ENCODE measurements at places on chromosomes 13 and 19.
A peak's percentile ranks its signal among the peaks of the same experiment; 100 is the strongest.

GRCh38 chr13:80841414-80841813 lies 500.5 kb upstream of the SPRY2 start:
- no peak for DNase-seq

- no peak for DNase-seq
These were observed 116.3 kb upstream of the SOX1 start for GRCh38 chr13:111950697-111951096.

- no peak for DNase-seq
These were observed 195.7 kb upstream of the IPO5 start for GRCh38 chr13:97757807-97758206.

DNA sequence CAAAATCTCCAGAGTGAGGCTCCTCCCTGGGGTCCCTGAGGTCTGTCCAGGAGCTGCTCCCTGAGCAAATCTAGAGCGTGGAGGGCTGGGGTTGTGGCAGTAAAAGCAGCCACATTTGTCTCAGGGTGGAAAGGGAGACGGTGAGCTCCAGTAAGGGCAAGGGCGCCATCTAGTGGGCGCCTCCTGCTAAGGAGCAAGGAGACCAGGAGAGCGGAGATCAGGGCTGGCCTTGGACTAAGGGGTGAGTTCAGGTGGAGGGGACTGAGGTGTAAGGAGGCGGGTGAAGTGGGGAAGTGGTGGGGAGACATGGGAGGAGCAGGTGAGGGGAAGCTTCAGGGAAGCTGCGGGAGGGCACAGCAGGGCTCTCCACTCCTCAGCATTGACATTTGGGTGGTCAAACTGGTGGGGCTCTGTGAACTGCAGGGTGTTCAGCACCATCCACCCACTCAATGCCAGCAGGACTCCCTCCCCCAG lies 5.3 kb upstream of the CEACAM21 start:
- DNase-seq: peak; percentile 46

GRCh38 chr19:5676772-5677105 lies 3.6 kb downstream of the MICOS13 start:
- no peak for DNase-seq

DNA sequence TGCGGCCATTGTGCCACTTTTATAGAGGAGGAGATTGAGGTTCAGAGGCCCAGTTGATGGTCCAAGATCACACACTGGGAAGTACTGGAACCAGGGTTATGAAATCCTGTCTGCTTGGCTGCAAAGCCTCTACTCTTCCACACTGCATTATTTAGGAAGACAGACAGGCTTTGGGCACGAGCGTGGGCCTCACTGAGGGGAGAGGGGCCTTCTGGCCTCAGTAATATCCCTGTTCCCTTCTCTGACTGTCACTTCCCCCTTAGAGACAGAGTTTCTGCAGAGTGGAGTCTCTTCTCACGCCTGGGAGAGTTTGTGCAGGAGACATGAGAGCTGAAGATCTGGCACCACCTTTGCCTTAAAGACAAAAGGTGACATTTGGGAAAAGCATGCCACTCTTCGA lies 49.0 kb upstream of the PNMA8B start:
- DNase-seq: no peak

DNA sequence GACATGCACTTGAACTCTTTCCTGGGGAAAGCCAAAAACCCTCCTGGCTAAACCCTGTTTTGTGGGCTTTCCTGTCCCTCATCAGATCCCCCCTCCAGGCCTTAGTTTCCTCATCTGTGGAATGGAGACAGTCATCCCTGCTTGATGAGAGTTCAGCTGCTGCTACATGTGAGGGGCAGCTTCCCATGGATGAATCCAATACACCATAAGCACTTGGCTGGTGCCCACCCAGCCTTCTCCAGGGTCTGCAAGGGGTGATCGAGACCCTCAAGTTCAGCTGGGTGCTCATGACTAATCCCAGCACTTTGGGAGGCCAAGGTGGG lies 21.6 kb downstream of the IL12RB1 start:
- no peak for DNase-seq

DNA sequence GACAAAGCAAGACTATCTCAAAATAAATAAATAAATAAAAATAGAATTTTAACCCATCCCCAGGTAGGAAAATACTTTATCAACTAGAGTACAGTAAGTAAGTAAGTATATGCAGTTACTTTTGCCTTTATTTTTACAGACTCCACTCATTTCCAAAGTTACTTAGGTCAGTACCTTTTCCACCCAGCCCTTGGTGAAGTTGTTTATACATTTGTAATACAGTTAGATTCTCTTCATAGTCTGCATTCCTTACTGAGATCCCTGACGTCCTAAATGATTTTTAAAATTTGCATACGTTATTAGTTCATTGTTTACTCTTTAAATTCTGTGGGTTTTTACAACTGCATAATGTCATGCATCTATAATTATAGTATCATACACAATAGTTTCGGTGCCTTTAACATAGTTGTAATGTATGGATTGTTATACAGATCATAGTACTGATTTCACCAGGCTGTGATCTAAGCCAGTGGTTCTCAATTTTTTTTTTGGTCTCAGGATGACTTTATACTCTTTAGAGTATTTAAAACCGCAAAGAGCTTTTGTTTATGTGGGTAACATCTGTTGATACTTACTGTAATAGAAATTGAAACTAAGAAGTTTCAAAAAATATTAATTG lies 10.4 kb downstream of the SETDB2 start:
- DNase-seq: no peak

DNA sequence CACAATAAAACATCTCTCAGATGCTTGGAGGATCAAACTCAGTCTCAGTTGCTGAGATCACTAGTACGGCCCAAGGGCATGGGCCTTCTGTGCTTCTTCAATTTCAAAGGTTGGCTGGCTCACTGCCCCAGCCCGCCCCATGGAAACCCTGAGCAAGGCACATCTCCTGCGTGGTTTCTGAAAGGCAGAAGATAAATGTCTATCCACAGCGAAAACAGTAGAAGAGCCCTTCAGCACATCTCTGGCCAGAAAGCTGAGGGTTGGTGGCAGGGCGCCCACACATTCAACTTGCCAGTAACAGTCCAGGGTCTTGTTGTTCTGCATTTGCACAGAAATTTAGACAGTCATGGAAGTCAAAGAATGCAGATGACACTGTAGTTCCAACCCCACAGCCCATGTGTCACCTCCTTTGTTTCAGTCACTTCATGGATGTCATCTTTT lies 24.0 kb upstream of the KATNAL1 start:
- DNase-seq: no peak

DNA sequence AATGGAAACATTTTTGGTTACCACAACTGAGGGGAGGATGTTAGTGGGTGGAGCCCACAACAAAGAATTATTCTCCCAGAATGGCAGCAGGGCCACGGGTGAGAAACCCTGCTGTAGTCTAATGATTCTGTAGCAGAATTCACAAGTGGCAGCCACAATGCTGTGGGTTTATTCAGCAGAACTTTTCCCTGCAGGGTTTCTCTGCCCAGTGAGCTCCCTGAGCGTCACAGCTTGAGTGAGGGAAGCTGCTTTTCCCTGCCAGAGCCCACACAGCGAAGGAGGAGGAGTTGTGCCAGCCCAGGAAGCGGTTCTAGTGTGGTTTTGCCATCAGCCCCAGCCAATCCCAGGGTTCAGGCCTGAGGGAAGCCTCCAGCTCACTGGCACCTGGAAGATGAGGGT lies 4.4 kb downstream of the ATP12A start:
- DNase-seq: no peak

- no peak for DNase-seq
These were observed 106.5 kb downstream of the POSTN start for GRCh38 chr13:37492075-37492474.

DNA sequence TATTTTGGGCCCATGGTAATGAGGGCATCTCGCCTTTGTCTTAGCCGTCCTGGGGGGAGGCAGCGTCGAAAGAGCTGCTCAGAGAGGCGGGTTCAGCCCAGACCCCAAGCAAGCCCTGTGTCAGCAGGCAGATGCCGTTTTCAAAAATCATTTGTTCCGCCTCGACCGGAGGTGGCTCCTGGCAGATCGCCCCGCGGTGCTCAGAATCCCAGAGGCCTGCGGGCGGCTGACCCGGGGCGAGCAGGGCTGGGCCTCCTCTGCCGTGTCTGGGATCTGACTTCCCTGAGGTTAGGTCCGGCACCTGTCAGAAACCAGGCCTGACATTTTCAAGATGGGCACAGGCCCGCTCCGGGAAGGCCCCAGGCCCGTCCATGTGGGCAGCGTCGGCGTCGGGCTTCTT lies 36.1 kb downstream of the CRTC1 start:
- DNase-seq: no peak

DNA sequence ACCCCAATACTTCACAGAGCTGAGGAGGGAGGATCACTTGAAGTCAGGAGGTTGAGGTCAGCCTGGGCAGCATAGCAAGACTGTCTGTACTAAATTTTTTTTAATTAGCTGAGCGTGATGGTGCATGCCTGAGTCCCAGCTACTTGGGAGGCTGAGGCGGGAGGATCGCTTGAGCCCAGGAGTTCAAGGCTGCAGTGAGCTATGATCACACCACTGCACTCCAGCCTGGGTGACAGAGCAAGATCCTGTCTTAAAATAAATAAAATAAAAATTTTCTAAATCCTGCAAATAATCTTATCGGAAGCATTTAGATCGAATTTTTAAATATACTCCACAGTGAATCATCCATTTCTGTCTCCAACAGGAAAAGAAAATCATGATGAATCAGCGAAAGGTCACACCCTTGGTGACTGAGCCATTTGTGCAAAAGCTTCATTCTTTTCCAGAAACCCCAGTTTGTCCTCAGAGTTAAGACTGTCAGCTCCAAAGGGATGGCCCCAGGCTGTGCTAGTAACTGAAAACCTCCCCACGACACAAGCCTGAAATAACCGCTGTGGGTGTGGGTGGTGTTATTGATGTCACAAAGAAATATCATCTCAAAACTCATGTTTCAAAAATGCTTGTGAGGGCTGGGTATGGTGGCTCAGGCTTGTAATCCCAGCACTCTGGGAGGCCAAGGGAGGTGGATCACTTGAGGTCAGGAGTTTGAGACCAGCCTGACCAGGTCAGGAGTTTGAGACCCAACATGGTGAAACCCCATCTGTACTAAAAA lies 167.6 kb downstream of the PTPRS start:
- DNase-seq: no peak

GRCh38 chr19:17757125-17757524 lies 5.8 kb downstream of the FCHO1 start:
- no peak for DNase-seq

DNA sequence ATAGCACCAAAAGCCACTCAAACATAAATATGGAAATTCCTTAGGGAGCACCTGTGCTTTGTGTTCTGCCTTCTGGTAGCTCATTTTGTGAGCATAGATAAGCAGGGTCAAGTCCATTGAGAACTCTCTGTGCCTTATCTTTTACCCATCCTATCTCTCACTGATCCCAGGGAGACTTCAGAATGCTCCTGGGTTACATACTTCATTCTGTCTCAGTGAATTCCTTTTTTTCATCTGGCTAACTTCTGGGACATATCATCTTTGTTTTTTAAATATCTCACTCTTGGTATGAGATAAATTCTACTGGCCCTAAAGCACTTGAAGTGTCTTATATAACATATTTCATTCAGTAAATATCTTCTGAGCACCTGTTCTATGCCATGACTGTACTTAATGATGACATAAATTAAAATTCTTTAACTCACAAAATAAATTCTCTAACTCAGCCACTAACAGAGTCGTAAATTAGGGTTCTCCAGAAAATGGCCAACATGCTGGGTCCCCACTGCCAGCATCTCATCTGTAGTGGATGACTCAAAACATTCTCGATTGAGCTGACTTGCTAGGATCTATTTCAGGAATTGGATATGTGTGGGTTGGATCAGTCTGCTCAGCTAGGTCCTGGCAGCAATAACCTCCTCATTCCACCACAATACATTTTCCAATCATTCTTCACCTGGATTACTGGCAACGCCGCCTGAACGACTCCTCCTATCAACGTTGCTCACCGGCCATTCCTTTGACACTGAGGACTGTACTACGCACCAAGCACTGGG lies 170.2 kb downstream of the FOXO1 start:
- DNase-seq: no peak

DNA sequence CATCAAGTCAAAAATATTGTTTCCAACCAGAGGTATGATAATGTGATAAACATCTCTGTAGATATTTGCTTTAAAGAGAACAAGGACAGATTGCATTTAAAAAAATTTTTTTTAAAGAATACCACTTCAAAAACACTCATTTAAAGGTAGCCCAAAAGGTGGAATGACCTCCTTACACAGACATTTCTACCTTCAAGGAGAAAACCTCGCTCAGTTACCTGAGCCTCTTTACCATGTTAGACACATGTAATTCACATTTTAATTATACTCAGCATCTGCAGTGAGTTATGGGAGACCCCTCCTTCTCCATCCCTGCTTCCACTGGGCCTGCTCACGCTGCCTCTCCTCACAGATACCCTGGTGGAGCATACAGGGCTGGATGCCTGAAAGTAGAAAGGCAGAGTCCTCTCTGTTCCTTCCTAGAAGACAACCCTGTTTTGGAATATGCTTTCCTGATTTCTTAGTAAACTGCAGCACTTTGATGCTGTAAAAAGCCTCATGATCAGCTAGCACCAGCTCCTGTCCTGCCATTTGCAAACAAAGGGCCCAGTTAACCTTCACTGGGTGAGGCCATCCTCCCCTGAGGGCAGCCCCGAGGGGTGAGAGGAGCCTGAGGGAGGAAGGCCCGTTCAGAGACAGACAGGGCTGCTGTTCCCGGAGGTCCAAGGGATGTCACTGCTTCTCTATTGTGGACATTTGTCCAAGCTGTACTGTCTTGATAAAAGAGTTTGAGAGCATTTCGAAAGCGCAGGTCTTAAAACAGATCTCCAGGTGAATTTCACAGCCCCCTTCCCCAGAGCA lies 117.8 kb downstream of the IRS2 start:
- no peak for DNase-seq

GRCh38 chr13:51305271-51305967 lies 34.1 kb upstream of the SERPINE3 start:
- DNase-seq: no peak

DNA sequence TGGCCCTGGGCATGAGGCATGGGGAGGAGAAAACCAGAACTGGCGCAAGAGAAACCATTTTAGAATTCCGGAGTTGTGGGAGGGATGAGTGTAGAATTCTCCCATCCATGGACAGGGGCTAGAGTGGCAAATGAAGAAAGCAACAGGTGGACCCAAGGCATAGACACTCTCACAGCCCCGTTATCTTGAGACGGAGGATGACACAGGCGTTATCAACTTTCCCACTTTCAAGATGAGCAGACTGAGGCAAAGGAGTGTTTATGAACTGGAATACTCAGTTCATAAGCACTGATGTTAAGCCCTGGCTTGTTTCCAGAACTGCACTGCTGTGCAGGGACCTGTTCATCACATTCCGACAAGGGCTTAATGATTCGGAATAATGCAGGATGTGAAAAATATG lies 1.1 kb upstream of the GTF3A start:
- DNase-seq: no peak

GRCh38 chr13:91185294-91185863 lies 162.1 kb upstream of the MIR17HG start:
- DNase-seq: no peak

GRCh38 chr13:87998081-87998480 lies 326.9 kb downstream of the SLITRK5 start:
- no peak for DNase-seq

GRCh38 chr13:78398743-78399410 lies 204.5 kb downstream of the POU4F1 start:
- no peak for DNase-seq

GRCh38 chr19:32879741-32880140 lies 10.2 kb upstream of the SLC7A9 start:
- DNase-seq: no peak

GRCh38 chr19:10876459-10877240 lies 5.3 kb downstream of the CARM1 start:
- DNase-seq: no peak

All from NCI-H774 (cell line).